Activated naive CD4-positive, alpha-beta T cell treated with Interleukin-2 at 50 U/mL for 16 hours (primary cell): ENCODE measurements at places on chromosomes 12 and 14.

DNA sequence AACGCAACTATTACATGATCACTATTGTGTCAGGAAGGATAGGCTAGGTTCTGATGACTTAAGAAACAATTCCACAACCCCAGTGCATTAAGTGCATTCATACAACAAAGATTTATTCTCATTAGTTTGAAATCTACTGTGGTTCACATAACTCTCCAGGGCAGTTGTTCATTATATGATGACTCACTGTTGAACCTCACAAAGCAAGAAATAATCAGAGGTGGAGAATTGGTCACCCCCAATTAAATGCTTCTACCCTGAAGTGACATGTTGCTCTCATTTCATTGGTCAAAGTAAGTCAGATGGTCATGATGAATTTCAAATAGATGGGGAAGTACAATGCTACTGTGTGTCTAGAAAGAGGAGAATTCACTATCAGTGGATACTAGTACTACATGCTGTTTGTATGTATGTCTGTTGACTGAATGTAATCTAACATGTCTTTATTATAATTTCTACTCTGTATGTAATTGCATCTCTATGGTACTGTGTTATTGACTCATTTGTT lies 6.1 kb upstream of the HELB start:
- no peak for DNase-seq

DNA sequence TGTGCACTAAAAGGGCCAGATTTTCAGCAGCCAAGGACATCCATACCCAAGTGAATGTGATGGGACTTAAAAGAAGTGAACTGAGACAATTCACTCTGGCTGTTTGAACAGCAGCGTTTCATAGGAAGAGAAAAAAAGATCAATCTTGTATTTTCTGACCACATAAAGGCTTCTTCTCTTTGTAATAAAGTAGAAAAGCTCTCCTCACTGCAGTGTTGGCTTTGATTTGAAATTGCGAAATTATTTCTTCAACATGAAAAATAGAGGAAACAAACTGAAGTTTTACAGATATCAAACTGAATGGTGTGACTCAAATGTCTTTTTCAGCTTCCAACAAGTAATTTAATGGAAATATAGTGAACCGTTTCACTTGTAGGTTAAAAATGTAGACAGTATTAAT lies 11.3 kb upstream of the KCNMB4 start:
- DNase-seq: no peak

- no peak for DNase-seq
Observed at GRCh38 chr12:131852551-131853299, 24.5 kb downstream of the MMP17 start.

GRCh38 chr12:90990611-90991010 lies 14.2 kb downstream of the EPYC start:
- no peak for DNase-seq

- DNase-seq: no peak
Observed at GRCh38 chr12:3249081-3249800, 172.1 kb downstream of the TSPAN9 start.

- DNase-seq: peak; percentile 18
Observed at GRCh38 chr12:75208856-75209811, 505 bp downstream of the KCNC2 start.

DNA sequence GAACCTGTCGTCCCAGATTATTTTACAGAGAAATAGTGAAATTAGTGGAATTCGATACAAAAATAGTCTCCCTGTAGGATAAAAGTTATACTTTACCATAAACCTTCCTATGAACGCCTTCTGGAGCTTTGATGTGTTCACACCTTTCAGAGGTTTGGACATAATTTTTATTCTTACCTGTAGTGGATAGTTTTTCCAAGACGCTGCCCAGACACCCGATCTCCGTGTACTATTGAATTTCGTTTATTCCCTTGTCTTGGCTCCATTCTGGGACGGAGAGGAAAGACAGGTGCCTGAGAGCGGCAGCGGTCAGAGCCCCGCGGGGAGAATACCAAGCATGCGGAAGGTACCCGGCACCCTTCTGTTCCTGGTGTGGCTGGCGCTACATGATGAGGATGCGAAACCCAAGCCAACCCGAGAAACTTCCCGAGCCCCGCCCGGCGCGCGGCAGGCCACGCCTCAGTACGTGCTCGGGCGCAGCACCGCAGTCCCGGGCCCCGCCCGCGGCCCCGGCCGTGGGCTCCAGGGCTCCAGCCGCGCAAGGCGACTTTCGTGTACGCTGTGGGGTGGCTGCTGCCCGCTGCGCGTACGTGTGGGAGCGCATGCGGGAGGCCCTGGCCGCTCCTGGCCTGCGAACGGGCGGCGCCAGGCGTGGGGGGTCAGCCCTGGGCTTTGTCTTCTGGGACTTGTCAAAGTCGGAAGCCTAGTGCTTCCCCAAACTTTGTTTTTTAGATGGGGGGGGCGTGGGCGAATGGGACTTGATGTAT lies 11.3 kb upstream of the SNAPC1 start:
- DNase-seq: peak; percentile 78

GRCh38 chr12:131283191-131283861 lies 329.6 kb downstream of the ADGRD1 start:
- no peak for DNase-seq

DNA sequence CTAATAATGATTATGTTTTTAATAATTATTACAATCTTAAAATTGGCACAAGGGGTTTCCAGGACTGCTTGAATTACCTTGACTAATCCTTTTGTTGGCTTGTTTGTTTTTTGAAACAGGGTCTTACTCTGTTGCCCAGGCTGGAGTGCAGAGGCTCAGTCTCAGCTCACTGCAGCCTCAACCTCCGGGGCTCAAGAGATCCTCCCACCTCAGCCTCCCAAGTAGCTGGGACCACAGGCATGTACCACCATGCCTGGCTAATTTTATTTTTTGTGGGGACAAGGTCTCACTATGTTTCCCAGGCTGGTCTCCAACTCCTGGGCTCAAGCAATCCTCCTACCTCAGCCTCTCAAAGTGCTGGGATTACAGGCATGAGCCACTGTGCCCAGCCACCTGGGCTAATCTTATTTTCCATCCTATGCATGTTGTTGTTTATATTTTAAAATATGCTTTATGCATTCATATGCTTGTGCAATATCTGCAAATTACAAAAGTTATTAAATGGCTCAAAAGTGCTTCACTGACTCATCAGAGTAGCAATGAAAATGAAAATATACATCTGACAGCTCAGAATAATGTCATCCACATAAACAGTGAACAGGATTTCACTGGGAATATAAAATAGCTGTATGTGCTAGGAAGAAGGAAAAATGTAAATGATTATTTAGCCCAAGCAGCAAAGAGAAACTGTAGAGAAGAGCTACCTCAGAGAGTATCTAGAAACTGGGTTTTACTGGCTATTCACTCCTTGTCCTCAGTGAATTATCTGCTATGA lies 24.8 kb upstream of the PLEKHG6 start:
- DNase-seq: no peak

GRCh38 chr14:30603402-30603801 lies 18.7 kb upstream of the SCFD1 start:
- DNase-seq: no peak

DNA sequence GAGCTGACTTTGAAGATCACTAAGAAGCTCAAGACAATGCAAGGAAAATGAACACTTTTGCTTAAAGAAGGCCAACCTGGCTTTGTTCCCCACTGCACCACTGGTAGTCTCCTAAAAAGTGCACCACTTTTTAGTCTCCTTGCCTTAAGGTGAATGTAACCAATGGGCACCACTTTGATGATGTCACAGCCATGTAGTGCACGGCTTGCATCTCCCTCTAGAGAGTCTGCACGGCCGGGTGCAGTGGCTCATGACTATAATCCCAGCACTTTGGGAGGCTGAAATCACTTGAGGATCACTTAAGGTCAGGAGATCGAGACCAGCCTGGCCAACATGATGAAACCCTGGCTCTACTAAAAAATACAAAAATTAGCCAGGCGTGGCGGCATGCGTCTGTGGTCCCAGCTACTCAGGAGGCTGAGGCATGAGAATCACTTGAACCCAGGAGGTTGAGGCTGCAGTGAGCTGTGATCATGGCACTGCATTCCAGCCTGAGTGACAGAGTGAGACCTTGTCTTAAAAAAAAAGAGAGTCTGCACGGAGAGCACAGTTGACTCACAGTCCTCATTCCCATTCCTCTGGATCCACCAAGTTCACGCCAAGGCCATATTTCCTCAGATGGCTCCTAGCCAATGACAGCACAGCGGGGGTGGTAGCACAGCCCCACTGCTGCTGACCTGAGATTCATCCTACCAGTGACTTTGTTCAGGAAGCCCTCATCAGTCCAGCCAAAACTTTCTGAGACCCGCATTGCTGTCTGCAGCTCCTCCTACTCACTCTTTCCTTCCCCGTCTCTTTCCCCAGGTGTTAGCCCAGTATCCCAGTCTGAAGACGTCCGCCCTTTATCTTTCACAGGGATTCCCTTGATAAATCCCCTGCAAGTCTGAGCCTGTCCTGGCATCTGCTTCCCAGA lies 16.5 kb upstream of the IFT81 start:
- DNase-seq: no peak

DNA sequence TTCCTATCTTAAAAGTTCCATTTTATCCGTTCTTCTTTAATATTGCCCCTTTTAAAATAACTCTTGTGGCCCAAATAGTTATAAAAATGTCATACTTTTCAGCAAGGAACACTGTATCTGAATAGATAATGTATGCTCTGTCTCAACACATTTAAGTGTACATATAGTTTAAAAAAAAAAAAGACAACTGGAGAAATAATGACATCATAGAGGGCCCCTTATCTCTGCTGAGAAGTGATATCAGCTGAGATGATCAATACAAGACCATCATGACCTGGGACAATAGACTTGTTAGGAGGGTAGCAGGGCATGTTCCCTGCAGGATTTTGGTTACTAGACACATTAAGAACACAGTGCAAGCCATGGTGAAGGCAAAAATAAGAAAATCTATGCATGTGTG lies 77.5 kb downstream of the PEBP1 start:
- DNase-seq: no peak
